Suppressor macrophage treated with lipopolysaccharide for 4 hours (primary cell): ENCODE measurements at places on chromosomes 2 and 18.
A peak's percentile ranks its signal among the peaks of the same experiment; 100 is the strongest.

GRCh38 chr2:184113696-184114403 lies 484.5 kb upstream of the ZNF804A start:
- no peak for DNase-seq

DNA sequence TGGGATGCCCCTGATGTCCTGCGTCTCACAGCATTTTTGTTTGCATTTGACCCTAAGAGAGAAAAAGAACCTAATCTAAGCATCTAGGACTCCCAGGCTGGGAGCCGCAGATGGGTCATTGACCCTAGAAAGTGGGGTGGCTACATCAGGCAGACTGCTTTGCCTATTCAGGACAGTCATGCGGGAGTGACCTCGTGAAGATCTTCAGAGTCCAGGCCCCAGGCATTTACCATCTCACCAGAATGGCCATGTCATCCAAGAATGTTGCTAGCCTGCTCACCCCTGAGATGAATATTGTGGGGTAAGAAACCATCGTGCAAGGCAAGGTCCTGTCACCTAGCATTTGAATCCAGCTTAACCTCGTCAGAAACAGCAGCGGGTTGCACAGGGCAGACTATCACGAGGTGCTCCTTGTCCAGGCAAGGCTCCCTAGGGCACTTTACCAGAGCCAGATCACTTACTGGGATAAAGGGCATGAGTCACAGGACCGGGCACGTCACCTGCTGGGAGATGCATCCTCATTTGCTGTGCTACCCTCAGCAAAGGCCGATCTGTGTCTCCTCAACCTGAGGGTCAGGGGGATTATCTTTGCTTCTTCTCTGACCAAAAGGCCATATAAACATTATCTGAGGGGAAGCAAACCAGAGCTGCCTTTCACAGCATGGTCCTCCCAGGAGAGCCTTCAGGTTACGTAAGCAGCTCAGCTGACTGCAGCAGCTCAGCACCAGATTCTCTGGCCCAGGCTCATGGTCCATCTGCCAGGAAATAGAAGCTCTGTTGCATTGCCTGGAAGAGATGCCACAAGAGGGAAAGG lies 162.3 kb downstream of the ACKR3 start:
- no peak for DNase-seq

- no peak for DNase-seq
Measured at GRCh38 chr18:74797577-74798151, 200.0 kb downstream of the ZNF407 start.

DNA sequence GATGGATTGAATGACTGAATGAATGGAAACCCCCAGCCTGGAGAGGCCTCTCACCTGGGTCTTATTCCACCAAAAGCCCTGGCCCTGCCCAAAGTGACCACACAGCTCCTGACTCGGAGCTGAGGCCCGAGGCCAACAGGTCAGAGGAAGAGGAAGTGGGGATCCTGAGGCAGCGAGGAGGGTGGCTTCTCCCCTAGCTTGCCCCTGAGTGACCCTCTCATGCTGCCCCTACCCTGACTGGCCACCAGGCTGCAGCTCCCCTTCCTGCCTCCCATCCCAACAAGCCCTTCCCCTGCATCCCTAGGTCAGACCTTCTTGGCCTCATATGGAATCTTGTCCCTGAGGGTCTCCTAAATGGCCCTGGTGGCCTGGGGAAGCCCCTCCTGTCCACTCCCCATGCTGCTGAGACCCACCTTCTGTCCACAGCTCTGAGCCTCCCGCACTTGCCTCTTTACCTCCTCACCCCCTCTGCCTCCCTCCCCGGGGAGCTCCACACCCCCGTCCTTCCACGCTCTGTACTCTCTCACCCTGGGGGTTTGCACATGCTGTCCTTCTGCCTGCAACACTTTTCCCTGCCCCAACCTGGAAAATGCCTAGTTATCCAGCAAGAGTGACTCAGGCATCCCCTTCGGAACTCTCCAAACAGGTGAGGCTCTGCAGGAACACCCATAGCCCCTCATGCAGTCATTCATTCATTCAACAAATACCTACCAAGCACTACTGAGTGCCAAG lies 134.8 kb upstream of the HDAC4 start:
- DNase-seq = no peak

DNA sequence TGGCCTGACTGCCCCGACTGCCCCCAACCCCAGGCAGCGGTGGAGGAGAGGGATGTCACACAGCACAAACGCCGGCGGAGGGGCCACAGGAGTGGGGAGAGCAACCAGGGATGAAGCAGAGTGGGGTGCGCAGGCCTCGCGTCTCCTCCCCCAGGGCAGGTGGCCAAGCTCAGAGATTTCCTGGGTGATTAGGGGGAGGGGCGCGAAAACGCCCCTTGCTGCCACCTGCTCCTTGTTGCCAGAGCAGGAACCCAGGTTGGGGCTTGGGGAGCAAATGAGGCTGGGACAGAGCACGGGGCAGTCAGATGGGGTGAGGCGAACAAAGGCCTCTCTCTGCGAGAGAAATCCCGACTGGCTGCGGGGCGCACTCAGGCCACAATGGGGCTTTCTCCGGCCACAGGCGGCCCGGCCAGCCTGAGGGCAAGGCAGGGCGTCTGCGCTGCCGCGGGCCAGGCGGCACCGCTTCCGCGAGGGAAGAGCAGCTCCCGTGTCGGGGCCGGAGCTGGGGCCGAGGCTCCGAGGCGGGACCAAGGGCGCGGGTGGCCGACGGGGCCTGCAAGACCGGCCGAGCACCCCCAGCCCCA lies 11.5 kb downstream of the TEX44 start:
- no peak for DNase-seq

- no peak for DNase-seq
Measured at GRCh38 chr2:54599914-54600313, 123.5 kb upstream of the EML6 start.

GRCh38 chr2:239464166-239465016 lies 63.6 kb upstream of the HDAC4 start:
- no peak for DNase-seq

GRCh38 chr2:121567957-121568409 lies 37.3 kb downstream of the RNU4ATAC start:
- no peak for DNase-seq

DNA sequence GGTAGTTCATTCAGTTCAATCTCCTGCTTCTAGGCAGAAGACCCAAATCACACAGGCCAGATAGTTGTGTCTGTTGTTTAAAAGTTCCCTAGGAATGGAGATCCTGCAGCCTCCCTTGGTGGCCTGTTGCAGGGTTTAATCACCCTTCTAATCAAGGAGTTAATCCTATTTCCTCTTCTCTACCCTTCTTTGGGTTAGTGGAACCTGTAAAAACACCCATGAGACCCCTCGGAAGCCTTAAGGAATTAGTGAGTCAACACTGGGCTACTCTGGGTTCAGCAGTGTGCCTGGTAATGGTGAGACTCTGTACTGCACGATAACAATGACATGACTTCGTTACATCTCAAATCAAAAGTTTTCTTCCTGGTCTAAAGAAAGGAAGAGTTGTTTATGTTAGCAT lies 217.6 kb upstream of the NRP2 start:
- no peak for DNase-seq

DNA sequence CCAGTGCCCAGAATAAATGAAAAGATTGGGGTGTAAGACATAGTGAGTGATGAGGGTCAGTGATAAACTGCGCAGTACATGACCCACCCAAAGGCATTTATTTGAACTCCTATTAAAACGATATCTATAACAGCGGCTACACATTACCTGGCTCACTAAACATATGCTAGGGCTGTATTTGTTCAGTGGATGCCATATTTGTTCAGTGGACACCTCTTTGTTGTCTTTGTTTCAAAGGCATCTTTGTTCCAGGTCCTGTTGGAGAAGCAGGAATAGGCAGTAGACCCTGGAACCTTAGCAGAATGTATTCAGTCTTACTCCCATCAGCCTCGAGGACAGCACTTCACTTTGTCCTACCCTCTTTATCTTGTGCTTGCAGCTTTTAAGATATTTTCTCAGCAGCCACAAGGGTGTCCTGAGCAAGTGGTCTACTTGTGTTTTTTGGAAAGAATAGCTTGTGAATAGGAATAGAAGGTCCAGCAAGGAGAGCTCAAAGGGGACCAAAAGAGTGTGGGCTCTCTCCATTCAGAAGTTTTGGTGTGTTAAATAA lies 650.8 kb upstream of the FANCL start:
- no peak for DNase-seq

- no peak for DNase-seq
Measured at GRCh38 chr2:212854116-212854515, 297.3 kb downstream of the IKZF2 start.

GRCh38 chr18:56493531-56493930 lies 144.9 kb downstream of the TXNL1 start:
- no peak for DNase-seq

GRCh38 chr2:232563580-232563979 lies 13.1 kb downstream of the EIF4E2 start:
- no peak for DNase-seq

DNA sequence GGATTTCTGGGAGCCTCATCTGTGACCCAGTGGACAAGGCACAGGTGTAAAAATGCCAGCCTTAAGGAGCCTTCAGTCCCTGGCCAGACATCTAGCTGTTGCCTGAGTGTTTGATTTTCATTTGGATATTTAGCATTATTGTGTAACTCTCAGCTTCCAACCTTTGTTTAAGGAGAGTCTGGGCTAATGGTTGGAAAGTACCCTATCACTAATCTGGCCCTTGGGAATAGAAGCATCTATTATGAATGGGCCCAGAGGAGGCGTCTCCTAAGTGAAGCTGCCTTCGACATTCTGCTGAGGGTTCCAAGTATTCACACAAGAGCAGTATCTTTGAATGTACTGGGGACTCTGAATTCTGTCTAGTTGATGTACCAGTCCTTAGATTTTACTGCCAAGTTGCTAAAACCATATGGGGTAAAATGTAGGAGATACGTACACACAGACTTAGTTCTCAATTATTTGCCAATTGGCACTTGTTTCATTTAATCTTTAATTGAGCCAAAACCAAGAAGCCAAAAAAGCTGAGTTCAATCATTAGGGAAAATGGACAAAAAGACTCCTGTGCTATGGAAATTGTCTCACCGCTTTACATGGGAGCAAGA lies 7.2 kb upstream of the ANKRD29 start:
- no peak for DNase-seq

DNA sequence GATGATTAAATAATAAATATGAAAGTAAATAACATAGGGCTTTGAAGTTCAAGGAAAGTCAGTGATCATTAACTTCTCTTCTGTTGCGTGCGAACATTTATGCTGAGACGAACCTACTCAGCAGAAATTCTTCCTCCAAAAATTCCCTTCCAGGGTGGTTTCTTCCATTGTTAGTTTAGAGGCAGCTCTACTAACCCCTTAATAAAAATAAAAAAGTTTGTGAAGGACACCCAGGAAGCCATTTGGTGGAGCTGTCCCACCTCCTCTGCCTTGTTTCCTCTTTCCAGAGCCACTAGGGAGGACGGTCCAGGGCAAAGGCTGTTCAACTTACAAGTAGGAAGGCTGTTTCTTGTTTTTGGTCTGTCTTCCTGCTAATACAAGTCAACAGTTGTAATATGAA lies 2.1 kb upstream of the SMAD2 start:
- DNase-seq = peak; percentile 59

DNA sequence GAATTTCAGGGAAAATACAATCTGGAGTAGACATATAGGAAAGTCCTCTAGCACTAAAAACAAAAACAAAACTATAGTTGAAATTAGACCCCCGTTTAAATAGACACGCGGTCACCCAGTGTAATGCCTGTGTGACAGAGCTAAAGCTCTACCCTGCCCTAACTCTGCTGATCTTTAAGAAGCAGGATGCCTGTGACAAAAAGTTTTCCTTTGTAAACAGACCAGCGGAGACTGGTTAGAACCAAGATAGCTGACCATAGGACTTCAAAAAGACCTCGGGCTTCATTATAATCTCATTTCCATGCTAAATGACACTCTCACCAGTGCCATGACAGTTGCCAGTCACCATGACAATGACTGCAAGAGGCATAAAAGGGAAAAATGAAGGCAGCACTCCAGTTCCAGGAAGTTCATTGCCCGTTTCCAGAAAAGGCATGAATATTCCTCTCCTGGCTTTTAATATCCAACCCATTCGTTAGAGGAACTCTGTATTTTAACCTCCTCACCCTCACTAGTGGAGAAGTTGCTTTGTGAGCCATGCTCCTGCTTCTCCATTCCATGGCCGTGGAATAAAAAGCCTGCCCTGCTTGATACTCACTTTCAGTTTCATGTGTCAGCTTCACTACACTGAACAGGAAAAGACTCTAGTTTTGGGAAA lies 157.2 kb upstream of the COPS8 start:
- peak; percentile 73 for DNase-seq

DNA sequence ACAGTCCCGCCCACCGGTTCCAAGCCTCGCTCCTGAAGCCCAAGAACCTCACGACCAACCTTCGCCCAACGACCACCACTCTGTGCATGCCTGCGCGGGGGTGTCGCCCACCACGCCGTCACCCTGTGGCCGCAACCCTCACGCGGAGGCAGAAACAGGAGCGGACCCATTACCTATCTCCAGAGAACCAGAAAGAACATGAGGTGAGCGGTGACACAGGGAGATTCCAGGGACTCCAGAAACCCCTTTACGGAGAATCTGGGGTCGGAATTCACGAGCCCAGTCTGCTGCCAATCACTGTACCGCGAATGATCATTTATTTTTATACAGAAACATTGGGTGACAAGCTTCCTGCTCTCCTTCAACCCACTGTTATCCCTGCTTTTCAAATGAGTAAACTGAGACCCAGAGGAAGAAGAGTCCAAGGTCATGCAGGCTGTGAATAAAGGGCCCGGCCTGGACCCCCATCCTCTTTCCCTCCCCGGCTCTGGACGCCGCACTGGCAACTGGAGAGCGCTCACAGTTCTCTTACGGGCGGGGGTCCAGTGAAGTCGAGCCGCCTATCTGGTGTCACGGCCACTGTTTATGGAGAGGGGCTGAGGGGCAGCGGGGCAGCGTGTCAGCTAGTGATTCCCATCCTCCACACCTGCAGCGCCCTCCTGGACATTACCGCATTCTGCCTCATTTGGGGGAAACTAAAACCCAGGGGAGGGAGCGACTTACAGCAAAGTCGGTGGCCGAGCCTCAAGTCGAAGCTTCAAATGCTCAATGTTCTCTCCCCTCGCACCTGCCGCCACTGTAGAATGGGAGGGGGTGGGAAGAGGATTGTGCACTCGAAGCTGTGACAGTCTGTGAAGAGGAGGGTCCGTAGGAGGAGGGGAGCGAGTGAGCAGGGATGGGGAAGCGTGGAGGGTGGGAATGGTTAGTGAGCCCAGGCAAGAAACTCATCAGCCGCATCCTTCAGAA lies 723 bp upstream of the SLC30A3 start:
- no peak for DNase-seq

DNA sequence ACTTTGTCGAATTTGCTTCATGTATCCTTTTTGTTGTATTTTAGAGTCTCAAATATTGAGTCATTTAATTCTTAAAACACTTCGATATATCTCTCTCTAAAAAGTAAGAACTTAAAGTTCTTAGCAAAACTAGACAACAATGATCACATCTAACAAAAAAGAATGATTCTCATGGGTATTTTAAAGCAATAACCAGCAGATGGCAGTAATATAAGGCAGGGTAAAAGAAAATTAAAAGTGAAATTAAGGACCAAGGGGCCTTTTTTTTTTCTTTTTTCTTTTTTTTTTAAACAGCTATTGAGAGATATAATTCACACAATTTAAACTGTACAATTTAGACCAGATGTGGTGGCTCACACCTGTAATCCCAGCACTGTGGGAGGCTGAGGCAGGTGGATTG lies 9.9 kb upstream of the AOX1 start:
- peak; percentile 50 for DNase-seq
